ENCODE measurements at places on chromosomes 16 and 17.

DNA sequence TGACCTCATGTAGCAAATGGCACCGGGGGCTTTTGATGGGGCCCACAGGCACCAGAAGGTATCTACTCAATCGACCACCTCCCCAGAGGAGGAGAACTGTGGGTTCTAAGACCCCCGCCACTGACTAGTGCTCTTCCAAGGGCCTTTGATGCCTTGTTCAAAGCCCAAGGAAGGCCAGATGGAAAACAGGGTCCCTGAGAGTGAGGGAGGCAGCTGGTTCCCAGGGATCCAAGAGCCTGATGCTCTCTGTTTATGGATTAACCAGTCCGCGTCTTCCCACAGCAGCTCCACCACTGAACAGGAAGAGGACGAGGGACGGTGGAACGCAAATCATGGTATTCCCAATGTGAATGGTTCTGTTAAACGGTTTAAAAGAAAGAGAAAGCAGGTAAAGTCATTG is 7.6 kb downstream of the PHB1 start:
- DNase-seq = no peak

DNA sequence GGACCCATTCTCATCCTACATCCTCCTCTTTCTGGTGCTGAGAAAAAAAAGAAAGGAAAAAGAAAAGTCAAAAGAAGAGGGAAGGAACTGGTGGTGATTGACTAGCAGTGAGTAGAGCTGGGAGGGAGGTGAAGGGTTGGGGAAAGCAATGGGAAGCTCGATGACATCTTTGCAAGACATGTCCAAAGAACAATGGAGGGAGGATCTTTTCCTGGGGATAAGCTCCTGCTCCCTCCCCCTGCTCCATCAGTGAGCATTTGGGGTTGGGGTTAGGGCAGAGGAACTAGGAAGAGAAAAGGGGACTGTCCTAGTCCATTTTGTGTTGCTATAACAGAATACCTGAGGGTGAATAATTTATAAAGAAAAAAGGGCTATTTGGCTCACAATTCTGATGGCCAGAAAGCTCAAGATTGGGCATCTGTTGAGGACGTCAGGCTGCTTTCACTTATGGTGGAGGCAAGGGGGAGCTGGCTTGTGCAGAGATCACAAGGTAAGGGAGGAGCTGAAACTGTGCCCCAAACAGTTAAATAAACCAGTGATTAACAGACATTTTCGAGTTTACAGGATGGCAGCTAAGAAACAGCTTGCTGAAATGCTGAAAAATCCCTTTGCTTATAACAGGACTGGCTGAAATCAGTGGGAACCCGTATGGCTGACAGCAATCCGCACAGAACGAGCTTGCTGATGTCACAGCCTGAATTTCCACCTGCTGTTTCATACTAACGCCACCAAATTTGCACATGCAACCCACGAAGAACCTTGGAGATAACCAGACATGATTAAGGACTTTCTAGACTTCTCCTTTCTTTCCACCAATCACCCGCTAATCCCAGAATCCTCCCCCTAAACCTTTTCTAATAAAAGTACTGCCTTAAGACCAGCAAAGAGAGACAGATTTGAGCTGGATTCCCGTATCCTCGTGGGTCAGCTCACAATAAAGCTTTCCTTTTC is 1.6 kb upstream of the ODF4 start:
- DNase-seq = no peak

- no peak for DNase-seq
Observed at GRCh38 chr17:39461926-39462569, 762 bp downstream of the CDK12 start.

- no peak for DNase-seq
Observed at GRCh38 chr16:28298511-28298878, 6.2 kb downstream of the SBK1 start.

DNA sequence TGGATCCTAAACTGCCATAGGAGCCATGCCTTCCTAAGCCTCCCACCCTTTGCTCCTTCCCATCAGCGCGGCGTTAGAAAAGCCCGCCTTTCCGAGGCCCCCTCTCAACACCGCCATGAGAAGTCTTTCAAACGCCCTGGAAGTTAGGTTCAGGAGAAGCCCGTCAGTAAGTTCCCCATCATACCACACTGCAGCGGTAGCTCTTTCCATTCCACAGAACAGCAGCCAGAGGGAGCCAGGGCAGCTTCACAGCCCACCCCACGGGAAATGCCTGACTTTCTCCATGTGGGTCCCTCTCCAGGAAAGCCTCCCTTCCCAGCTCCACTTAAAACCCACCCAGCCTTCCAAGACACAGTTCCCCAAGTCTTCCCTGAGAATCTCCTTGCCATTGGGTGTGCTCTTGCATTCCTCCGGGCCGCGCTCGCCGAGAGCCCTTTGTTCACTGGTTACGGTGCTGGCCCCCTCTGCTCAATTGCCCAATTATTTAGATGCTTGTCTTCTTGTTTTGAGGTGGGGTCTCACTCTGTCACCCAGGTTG is 28.7 kb downstream of the KIAA0513 start:
- no peak for DNase-seq

DNA sequence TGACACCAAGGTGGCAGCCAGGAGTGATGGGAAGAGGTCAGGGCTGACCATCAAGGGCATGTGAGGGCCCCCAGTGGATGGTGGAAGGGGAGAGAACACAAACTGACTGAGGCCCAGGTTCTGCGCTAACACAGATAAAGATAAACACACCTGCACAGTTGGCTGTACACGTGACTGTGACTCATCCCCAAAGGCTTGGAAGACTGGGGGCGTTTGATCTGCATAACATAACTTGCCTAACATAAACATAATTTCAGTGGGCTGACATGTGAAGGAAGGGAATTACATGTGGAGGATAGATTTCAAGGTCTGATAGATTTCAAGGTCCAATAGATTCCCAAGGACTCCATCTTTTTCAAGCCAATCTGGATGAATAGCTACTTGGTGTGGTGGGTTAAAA is 100.9 kb upstream of the TNRC6C start:
- no peak for DNase-seq

GRCh38 chr17:51107778-51108177 is 12.9 kb downstream of the SPAG9 start:
- DNase-seq = no peak

All from caudate nucleus (tissue), 63 donors.